ENCODE measurements at places on chromosomes 2 and 18.

DNA sequence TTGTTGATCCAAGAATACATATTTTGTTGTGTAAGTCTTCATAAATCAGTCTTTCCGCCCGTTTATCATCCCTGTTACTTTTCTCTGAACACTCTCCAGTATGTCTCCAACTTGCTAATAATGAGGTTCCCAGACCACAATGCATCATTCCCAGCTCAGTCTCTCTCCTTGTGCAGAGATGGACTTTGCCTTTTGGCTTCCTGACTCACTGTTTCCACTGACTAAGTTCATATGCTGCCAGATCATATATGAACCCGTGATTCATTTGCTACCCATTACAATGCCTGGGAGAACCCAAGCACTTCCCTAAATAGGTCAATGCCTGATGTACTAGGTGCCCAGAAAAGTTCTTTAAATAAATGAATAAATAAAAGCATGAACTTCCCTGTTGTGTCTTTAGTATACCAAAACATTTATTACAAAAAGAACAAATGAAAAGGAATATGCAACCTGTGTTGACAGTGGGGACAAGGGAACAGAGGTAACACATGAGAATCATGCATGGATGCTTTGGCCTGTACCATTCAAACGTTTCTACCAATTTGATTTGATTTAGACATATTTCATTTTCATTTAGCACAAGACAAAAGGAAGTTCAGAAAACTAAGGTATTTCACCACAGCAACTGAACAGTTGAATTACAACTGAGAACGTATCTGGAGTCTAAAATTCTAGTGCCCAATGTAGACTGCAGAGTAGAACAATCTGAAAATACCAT lies 215.4 kb upstream of the HNRNPA3 start:
- peak; percentile 59 for DNase-seq

- peak; percentile 18 for DNase-seq
Measured at GRCh38 chr2:171688129-171688465, 828 bp downstream of the DYNC1I2 start.

GRCh38 chr2:12750166-12750905 lies 33.6 kb downstream of the TRIB2 start:
- peak; percentile 9 for DNase-seq

- DNase-seq: no peak
Measured at GRCh38 chr2:48725696-48726494, 29.6 kb downstream of the LHCGR start.

DNA sequence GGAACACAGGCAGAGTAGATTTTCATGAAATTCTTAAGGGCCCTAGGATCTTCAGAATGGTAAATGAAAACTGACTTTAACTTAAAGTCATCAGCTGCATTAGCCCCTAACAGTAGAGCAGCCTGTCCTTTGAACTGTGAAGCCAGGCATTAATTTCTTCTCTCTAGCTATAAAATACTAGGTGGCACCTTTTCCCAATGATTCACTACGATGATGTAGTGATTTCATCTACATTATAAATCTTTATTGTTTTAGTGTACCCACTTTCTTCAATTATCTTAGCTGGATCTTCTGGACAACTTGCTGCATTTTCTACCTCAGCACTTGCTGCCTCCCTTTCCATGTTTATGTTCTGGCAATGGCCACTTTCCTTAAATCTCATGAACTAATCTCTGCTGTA lies 290.5 kb downstream of the NOL4 start:
- no peak for DNase-seq

DNA sequence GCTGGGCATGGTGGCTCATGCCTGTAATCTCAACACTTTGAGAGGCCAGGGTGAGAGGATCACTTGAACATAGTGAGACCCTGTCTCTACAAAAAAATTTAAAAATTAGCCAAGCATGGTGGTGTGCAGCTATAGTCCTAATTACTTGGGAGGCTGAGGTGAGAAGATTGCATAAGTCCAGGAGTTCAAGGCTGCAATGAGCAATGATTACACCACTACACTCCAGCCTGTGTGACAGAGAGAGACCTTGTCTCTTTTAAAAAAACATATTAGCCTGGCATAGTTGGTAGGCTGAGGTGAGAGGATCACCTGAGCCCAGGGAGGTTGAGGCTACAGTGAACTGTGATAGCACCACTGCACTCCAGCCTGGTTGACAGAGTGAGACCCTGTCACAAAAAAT lies 13.7 kb downstream of the TRAPPC8 start:
- DNase-seq: peak; percentile 15

DNA sequence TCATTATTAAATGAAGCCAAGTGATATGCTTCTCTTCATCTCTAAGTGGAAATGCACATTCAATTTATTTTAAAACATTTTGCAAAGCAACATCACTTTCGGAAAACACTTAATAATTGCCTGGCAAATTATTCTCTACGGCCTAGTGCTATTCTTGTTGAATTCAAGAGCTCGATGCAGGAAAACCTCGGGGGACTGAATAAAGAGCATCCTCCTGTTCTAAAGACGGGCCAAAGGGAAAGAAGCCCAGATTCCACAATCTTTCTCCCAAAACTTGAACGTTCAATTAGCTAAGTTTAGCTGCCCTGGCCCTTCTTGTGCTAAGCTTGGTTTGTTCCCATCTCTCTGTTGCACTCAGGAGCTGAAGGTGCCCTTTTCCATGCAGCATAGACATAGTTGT lies 23.2 kb upstream of the SEH1L start:
- DNase-seq: no peak

GRCh38 chr2:239283288-239283945 lies 117.4 kb downstream of the HDAC4 start:
- no peak for DNase-seq

GRCh38 chr18:32975163-32975436 lies 202.3 kb upstream of the KLHL14 start:
- no peak for DNase-seq

DNA sequence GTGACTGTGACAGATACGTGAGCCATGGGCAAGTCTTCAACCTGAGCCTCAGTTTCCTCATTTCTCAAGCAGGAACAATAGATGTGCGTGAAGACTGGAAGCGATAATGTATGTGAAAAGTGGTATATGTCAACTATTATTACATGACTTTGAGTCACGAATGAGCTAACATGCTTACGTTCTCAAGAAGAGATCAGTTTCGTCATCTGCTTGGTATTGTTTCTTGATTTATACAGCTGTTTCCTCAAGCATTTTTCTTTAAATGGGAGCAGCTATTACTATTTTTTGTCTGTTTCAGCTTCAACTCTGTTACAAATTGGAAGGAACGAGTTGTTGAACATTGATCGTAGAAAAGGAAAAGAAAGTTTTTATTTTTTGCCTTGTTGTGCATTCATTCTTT lies 48.5 kb upstream of the THOC1 start:
- no peak for DNase-seq

GRCh38 chr18:35441857-35442595 lies 55.7 kb downstream of the INO80C start:
- peak; percentile 86 for DNase-seq

DNA sequence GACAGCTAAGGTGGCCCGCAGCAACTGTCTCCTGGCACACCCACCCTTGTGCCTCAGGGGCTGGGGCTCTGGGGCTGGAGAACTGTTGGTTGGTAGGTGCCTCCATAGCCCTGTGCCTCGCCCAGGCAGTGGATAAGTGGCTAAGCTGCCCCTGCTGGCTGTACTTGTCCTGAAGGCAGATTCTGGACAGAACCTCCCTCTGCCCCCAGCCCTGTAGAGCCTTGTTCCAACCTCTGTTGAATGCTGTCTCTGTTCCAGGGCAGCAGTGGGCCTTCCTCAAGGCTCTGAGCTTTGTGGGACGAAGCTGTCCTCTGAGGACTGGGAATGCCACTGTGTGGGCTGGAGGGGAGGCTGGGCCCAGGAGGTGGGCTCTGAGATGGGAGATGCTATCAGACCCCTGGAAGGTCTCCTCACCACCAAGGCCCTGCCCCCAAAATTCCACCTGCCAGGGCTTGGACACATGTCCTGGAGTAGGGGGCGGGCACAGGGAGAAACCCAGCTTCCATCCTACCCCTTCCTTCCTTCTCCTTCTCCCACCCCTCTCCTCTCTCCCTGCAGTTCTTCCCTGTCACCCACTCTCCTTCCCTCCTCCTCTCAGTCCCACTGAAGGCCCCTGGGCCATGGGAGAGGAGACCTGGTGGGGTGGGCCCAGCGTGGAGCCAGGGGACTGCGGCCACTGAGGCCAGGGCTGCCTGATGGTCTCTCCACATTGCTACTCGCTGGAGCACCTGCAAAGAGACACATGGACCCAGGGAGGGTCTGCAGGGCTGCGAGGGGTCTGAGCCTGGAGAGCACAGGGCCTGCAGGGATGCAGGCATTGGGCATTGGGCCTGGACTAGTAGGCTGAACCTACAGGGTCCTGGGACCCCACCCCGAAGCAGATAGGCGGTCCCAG lies 1.7 kb upstream of the PDCD1 start:
- no peak for DNase-seq

DNA sequence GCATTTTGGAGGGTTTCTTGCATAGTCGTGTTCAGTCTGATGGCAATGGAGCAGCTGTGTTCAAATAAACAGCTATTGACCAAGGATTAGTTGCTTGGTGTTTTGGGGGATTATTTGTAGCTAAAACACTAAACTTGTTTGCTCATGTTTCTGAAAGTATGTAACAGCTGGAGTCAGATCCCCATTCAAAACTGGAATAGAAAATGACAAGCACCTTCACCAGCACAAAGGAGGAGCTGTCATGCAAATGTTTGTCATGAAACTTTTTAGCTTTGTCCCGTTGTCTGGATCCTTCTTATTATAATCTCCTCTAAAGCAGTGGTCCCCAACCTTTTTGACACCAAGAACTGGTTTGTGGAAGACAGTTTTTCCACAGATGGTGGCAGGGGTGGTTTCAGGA lies 96.9 kb upstream of the ZNF236 start:
- no peak for DNase-seq

- DNase-seq: no peak
Measured at GRCh38 chr2:58541511-58541910, 300.4 kb upstream of the FANCL start.

DNA sequence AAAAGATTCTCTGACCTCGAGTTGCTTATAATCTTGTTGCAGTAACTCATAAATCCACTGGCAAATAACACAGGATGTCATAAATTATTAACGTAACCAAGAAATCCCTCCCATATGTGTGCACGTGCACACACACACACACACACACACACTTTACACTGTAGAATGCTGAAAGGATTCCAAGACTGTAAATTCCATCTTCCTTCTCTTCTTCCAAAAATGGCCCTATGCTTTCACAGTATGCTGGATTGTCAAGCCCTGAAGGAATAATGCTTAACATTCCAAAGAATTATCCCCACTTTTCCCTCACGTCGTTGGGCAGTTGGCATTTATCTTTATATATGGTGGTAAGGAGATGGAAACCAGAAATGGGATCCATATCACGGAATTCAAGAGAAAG lies 117.5 kb upstream of the CRIM1 start:
- DNase-seq: no peak

DNA sequence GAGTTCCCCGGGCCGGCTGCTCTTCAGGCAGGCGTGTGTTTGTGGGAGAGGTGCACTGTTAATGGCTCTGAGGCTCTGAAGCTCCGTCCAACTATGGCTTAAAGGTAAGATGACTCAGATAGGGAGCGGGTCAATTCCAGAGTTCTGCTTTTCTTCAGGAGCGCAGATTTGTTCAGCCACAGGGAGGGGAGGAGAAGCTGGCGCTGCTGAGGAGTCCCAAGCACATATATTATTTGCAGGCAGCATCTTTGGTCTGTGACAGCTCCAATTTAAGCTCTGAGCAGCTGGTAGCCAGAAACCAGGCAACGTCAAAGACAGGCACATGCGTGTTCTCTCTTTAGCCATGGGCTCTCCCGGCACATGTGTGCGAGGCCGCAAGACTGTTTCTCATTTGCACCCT lies 229.2 kb downstream of the BCL2 start:
- DNase-seq: no peak

GRCh38 chr2:9950521-9951271 lies 797 bp upstream of the GRHL1 start:
- DNase-seq: peak; percentile 44

- DNase-seq: peak; percentile 92
Measured at GRCh38 chr2:191311627-191312026, 66.4 kb downstream of the MYO1B start.

GRCh38 chr2:195709901-195710806 lies 53.1 kb downstream of the SLC39A10 start:
- no peak for DNase-seq

DNA sequence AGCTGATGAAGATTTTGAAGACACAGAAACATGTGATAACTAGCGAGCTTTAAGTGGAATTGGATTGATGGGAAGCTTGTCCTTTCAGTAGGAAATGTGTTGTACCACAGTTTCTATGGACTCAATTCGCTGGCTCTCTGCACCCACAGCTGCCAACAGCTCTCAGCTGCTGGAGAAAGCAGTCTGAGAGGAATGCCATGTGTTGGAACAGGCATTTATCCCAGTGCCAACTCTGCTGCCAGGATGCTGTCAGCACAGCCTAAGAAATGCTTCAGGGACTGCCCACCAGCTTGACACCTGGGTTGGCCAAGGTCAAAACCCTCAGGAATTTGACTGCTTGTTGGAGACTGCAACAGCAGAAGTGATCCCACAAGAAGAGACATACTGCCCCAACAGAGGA lies 193.0 kb upstream of the THSD7B start:
- DNase-seq: no peak

DNA sequence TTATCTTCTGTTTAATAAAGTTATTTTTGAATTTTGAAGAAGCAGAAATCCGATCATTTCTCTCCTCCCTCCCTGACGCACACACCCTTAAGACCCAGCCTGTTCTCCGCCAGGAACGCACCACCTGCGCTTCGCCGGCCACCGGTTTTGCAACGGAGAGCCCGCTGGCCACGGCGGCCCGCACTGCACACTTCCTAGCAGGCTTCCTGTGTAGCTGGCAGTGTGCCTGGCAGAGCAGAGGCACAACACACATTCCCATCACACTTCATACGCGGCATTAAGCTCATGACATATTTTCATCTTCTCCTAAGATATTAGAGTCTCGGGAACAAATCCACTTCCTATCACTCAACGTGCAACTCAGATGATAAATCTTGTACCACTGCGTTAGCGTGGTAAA lies 148.0 kb downstream of the HDAC4 start:
- DNase-seq: no peak

DNA sequence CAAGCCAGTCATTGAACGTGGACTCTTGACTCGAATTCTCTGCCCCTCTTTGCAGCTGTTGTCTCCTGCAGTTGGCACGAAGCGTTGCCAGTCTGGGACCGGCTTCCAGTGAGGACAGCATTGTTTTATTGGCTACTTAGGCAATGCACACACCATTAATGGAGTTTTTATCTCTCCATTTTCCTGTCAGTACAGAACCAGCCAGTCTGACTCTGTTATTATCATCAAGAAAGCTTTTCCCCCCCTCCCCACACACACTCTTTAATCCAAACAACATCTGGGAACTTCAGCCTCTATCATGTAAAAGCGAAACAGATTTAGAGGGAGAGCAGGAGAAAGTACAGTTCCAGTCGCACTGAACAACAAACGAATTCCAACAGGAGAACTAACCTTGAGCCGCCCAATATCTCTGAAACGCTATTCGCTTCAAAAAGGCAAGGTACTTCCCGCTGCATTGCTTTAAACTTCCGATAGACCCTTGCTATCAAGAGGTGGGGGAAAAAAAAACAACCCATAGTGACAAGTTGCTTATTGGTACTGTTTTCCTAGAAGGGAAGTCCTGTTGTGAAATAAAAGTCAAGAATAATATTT lies 38.2 kb downstream of the ACVR1 start:
- no peak for DNase-seq

Measured in epithelial cell of esophagus (primary cell).